ENCODE measurements at places on chromosomes 5 and 9.

DNA sequence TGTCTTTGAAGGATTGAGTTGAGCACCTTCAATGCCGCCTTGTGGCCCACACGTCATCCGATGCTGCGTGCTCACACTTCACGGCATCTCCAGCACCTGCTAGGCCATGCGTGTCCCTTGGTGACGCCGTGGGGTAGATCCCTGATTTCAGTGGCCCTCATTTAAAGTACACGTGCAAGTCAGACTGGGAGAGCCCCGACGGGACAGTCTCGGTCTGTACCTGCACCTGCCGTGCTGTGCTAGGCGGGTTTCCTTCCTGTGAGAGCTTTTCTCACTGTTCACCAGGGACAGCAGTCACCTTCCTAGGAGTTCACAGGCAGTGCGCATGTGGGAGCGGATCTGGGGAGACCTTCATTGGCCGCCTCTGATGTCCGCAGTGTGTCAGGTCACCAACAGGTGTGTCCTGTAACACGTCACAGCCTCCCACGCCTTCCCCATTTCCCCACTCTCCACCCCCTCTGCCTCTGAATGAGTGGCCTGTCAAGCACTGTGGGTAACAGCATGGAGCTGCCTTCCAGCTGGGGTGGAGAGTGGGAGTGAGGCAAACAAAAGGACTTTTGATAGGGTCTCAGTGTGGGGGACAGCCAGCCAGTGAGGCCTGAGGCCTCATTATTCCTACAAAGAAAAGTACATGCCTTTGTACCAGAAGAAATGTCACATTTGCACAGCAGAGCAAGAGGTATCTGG is 236.4 kb downstream of the FANCC start:
- DNase-seq, result no peak

DNA sequence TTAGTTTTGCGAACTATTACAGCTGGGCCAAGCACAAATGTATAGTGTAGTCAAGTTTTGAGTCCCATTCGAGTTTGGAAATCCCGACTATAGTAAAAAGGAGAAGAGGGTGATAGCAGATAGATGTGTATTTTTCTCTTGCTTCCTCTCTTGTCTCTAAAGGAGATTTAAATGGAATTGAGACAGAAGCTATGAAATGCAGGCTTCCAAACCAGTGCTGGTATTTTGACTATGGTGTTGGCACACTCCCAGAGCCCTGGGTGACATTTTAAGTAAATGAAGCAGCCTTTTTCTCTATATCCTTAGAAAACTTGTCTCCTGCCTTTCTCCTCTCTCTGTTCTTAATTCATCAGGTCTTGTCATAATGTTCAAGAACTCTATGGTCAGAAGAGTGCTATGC is 17.7 kb upstream of the AUH start:
- DNase-seq, result no peak

DNA sequence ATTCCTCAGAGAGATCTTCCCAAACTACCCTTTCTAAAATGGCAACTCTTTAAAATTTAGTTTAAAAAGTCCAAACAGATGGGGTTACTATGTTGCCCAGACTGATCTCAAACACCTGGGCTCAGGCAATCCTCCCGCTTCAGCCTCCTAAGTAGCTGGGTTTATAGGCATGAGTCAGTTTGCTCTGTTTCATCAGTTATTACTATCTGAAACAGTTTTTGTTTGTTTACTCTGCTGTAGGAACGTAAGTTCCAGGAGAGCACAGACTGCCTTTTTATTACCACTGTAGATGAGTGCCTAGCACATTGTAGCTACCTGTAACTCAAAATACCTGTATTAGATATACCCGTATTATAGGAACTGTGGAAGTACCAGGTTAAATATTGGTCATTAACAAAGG is 89.4 kb downstream of the UHRF2 start:
- DNase-seq, result peak; percentile 5

GRCh38 chr5:141821430-141821925 is 56.7 kb downstream of the PCDH1 start:
- peak; percentile 82 for DNase-seq

GRCh38 chr5:103425686-103426454 is 136.7 kb downstream of the NUDT12 start:
- no peak for DNase-seq

DNA sequence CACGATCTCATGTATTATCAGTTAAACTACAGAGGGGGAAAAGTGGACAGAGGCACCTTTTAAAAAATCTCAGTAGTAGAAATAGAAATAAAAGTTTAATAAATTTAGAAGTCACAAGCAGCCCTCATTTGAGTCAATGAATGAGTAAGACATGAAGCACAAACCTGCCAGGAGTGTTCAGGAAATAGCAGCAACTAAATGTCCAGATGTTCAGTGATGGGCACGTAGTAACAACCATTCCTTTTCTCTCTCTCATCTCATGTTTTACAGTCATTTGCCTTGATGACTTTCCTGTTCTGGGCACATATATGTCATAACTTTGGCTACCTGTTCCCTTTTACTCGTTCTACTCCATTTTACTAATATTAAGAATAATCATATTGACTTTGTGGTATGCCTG is 17.7 kb downstream of the ISOC1 start:
- no peak for DNase-seq

DNA sequence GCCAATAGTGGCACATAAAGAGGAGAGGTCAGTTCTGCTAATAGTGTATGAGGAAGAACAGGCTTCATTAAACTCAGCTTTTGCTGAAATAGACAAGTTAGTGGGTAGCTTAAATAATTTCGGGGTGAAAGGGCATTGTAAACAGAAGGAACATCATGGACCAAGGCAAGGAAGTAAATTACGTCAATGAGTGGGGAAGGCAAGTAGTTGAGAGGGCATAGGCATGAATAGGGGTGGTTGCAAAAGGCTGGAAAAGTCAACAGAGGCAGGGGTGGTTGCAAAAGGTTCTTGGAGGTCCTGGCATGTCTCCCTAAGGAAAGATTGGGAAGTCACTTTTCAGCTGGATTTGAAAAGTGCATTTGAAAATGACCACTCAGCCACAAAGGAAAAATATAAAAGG is 383.3 kb upstream of the RPS23 start:
- no peak for DNase-seq
